Fibroblast of upper back skin (primary cell): ENCODE measurements at places on chromosomes 5 and 9.

DNA sequence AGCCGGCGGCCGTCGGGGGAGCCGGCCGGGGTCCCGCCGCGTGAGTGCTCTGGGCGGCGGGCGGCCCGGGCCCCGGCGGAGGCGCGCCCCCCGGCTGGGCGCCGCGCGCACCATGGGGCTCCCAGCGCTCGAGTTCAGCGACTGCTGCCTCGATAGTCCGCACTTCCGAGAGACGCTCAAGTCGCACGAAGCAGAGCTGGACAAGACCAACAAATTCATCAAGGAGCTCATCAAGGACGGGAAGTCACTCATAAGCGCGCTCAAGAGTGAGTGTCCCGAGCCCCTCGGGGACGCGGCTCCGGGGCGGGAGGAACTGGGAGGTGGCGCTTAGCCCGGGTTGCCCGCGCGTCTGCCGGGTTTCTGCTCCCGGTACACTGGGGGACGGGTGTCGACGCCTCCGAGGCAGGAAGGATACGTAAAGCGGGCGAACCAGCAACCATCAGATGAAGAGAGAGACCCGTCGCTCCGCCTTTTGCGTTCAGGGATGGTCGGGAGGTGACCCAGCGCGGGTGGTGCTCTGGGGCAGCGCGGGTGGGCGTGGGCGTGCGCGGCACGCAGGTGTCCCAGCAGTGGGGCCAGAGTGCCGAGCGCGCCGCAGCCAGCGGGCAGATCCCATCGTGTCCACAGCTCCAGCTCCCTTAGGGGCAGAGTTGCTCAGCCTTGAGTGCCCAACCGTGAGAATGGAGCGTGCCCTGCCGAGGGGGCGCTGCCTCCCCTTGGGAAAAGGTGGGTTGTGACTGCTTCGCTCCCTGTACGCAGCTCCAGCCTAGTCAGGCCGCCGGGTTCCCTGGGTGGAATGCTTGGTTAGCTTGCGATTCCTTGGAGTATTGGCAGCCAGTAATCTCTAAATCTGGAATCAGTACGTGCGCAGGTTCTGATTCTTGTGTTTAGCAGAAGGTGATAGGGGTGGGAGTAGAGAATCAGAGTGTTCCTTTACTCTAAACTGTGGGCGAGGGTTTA lies 753 bp downstream of the ARHGAP26 start:
- DNase-seq: no peak

- no peak for DNase-seq
Measured at GRCh38 chr9:2613730-2614271, 7.8 kb upstream of the VLDLR start.

GRCh38 chr9:19424176-19424779 lies 15.5 kb downstream of the ACER2 start:
- DNase-seq: no peak

DNA sequence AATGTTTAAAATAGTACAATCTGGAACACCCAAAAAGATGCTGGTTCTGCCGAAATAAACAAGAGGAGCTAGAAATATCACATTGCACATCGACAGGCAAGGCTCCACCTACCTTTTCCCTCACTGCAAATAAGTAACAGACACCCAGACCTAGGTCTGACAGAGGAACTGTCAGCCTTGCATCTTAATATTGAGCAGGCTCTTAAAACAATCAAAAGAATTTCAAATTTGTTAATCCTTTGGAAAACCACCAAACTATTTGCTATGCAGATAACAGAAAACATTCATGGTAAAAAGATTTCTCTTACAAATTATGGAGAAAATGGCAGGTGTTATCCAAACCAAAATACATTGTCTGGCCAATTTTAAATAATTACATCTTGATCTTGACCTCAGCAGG lies 71.3 kb downstream of the FRMD3 start:
- DNase-seq: peak; percentile 36

GRCh38 chr5:41932770-41933169 lies 7.7 kb downstream of the FBXO4 start:
- DNase-seq: no peak

- no peak for DNase-seq
Measured at GRCh38 chr5:142976861-142977260, 206.7 kb downstream of the ARHGAP26 start.

DNA sequence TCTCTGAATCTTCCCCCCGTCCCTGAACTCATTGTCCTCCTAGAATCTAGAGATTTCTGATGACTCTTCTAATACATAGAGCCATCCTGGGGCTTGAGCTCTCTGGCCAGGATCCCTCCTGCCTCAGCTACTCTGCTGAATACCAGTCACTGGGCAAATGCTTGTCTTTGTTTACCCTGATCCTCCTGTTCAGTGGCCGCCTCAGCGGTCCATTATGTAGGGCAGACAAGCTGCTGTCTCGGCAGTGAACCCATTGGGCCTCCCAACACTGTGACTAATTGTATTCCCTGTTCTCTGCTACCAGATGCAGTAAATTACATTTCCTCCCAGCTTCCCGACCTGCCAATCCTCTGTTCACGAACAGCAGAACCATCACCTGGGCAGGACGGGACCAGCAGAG lies 151.6 kb downstream of the PALM2AKAP2 start:
- no peak for DNase-seq

GRCh38 chr9:71004196-71004595 lies 117.2 kb downstream of the TRPM3 start:
- no peak for DNase-seq

DNA sequence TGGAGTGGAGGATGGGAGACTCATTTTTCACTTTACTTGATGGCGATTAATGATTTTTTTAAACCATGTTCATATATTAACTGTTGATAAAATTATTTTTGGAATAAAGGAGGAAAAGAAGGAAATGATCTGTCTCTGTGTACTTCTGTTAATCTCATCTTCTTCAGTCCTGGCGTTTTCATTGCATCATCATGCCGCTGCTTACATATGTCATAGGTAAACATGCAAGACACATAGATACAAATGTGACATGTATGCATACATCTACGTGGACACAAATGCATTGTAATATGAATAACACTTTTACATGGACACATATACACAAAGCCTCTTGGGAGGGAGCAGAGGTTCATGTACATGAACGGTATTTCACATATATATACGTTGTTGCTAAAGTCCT lies 10.0 kb downstream of the TMEM174 start:
- DNase-seq: no peak

DNA sequence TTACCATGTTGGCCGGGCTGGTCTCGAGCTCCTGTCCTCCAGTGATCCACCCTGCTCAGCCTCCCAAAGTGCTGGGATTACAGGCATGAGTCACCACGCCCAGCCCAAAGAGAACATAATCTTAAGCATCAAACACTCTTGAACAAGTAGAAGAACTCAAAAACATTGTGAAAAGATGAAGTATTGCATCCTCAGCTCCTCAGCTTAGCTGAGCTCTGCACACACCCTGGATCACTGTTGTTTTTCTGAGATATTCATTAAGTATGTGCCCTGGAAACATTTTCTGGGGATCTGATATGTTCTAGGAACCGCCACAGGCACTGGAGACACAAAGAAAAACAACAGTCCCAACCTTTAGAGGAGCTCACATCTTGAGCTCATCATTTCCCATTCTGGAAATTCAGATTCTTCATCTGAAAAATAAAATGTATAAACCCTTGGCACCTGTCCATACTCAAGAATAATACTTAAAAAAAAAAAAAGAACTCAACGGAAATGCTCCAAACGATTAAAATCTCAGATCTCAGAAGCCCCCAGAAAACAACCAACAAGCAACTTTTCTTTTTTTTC lies 62.2 kb upstream of the ZNF462 start:
- peak; percentile 18 for DNase-seq

GRCh38 chr5:74461251-74461650 lies 179.3 kb downstream of the ENC1 start:
- no peak for DNase-seq

- DNase-seq: peak; percentile 12
Measured at GRCh38 chr5:94690778-94691177, 72.3 kb downstream of the SLF1 start.
